ENCODE measurements at places on chromosomes 1 and 21.

GRCh38 chr1:117633068-117633345 lies 27.2 kb downstream of the TENT5C start:
- DNase-seq: no peak

DNA sequence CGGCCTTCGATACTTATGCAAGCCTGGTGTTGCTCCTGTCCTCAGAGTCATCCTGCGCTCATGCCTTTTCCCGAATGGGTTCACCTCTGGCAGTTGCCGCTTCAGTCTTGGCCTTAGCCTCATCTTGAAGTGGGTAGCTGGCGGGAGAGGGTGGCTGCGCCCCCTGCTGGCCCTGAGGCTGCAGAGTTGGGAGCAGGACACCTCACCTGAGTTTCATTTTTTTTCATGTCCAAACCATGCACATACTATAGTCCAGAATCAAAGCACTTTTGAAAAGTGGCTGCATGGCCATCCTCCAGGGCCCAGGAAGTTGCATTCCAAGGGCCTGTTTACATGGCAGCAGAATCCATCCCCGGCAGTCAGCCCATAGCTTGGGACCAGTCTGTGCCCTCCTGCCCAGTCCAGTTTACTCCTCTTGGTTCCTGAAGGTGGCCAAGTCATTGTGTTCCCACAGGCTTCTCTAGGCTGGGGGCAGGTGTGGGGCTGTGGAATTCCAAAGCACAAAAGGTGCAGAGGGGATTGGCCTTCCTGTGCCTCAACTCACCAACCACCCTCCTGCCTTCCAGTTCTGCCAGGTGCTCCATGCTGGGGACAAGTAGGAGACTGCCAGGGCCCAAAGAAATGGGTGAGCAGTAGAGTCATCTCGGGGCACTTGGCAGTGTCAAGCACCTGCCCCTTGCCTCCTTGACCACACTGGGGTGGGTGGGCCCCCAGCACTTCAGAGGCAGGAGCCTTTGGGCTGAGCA lies 44.0 kb downstream of the YARS1 start:
- DNase-seq: peak; percentile 88

- DNase-seq: no peak
Measured at GRCh38 chr1:207088161-207088560, 499 bp upstream of the C4BPB start.

DNA sequence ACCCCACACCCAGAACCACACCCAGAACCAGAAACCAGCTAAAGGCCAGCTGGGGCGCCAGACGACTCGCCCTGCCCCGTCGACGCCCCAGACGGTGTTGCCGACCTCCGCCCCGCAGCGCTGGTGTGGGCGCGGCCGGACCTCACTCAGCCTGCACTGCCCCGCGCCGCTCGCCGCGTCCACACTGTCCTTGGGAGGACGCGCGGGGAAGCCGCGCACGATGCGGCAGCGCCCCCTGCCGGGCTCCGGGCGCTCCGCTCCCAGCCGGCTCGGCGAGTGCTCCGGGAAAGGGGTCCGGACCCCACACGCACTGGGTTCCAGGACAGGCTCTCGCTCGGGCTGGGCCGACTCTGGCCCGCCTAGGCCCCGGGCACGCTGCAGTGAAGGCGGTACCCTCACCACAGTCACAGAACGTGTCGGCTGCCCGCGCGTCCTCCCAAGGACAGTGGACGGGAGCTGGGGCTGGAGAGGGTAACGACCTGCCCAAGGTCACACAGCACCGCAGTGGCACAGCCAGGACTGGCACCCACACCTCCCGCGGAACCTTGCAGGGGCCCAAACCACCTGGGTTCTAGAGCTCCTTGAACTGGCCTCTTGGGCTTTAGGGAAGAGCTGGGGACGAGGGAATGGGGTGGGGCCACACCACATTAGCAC lies 90.2 kb downstream of the DMRTA2 start:
- peak; percentile 86 for DNase-seq

- no peak for DNase-seq
Measured at GRCh38 chr1:165686121-165686970, 12.0 kb downstream of the ALDH9A1 start.

GRCh38 chr1:54302951-54303843 lies 103.0 kb downstream of the SSBP3 start:
- no peak for DNase-seq

DNA sequence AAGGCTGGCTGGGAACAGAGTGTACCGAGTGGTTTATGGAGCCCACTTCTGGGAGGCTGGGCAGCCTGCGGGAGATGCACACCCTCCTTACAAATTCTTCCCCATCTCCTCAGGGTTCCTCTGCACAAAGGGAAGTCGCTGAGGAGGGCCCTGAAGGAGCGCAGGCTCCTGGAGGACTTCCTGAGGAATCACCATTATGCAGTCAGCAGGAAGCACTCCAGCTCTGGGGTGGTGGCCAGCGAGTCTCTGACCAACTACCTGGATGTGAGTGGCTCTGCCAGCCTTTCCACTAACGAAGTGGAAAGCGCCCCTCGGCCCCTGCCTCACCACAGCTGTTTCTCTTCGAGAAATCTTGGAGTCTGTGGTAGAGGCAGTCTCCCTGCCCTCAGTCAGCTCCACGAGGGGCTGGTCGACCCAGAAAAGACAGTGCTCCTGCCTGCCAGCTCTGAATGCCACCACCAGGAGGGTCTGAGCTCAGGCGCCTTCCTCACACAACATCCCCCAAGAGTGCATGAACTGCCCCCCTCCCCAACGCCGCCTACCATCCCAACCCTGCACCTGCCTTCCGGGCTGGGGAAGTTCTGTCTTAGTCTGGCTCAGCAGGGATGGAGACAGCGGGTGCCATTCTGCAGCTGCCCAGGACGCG lies 31.8 kb downstream of the PROK1 start:
- no peak for DNase-seq

GRCh38 chr1:97920276-97920831 lies 480 bp downstream of the DPYD start:
- DNase-seq: no peak

DNA sequence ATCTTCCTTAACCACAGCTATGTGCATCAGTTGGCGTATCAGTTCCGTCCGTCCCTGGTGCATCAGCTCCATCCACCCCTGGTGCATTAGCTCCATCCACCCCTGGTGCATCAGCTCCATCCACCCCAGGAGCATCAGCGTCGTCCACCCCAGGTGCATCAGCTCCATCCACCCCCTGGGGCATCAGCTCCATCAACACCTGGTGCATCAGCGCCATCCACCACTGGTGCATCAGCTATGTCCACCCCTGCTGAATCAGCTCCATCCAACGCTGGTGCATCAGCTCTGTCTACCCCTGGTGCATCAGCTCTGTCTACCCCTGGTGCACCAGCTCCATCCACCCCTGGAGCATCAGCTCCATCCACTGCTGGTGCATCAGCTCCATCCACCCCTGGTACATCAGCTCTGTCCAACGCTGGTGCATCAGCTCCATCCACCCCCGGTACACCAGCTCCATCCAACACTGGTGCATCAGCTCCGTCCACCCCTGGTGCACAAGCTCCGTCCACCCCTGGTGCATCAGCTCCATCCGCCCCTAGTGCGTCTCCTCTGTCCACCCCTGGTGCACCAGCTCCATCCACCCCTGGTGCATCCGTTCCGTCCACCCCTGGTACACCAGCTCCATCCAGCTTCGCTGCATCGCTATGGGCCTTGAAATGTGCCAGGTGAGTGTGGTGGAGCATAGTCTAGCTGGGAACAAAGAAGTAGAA lies 106.6 kb upstream of the ZBTB40 start:
- DNase-seq: no peak

GRCh38 chr21:38322311-38322950 lies 65.6 kb downstream of the KCNJ15 start:
- DNase-seq: peak; percentile 24

- DNase-seq: no peak
Measured at GRCh38 chr1:223621312-223621734, 44.2 kb downstream of the CAPN8 start.

GRCh38 chr1:46528297-46528955 lies 23.0 kb downstream of the KNCN start:
- peak; percentile 65 for DNase-seq

GRCh38 chr1:215957663-215958062 lies 390.6 kb downstream of the KCTD3 start:
- peak; percentile 20 for DNase-seq

- peak; percentile 76 for DNase-seq
Measured at GRCh38 chr1:152189657-152190442, 30.8 kb upstream of the RPTN start.

- DNase-seq: no peak
Measured at GRCh38 chr21:45493401-45494001, 48.7 kb downstream of the SLC19A1 start.

DNA sequence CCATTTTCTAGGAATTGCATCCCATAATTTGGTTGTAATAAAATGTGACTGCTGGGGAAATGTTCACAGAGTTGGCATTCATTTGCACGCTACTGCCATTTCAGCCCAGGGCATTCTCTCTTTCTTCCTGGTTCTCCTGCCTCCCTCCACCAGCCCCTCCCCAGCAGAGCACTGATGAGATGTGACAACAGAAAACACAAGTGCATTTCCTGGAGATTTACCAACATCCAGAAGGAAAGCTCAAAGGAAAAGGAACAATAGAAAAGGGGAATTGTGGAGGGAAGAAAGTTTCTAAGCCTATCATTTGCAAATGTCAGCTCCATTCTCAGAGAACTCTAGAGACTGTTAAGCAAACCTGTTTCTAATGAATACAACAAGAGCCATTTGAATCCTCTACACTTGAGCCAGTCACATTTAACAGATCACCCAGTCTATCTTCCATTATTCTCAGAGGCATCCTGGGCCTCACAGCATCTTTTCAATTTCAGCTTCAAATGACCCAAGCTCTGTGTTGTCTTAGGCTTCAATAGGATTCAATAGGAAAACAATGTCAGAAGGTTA lies 395.6 kb upstream of the PBX1 start:
- no peak for DNase-seq

DNA sequence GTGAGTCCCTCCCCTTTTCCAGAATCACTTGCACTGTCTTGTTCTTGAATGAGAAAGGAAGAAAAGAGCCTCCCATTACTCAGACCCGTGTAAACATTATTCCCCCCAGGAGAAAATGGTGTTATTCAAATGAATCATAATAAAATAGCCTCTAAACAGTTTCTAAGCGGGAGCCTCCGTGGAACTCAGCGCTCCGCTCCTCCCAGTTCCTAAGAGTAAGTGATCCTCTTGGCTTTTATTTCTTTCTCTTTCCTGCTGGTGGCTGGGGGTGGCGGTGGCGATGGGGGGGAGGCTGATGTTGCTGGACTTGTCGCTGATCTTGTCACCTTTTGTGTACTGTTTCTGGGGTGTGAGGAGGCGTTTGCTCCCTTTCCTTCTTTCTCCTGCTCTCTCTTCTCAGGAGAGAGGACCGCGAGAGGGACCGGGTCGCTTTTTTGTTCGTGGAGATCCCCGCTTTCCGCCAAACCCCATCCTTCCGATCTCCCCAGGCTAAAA lies 781 bp downstream of the PROX1 start:
- DNase-seq: peak; percentile 51

GRCh38 chr1:59225594-59226316 lies 71.1 kb upstream of the FGGY start:
- DNase-seq: no peak

DNA sequence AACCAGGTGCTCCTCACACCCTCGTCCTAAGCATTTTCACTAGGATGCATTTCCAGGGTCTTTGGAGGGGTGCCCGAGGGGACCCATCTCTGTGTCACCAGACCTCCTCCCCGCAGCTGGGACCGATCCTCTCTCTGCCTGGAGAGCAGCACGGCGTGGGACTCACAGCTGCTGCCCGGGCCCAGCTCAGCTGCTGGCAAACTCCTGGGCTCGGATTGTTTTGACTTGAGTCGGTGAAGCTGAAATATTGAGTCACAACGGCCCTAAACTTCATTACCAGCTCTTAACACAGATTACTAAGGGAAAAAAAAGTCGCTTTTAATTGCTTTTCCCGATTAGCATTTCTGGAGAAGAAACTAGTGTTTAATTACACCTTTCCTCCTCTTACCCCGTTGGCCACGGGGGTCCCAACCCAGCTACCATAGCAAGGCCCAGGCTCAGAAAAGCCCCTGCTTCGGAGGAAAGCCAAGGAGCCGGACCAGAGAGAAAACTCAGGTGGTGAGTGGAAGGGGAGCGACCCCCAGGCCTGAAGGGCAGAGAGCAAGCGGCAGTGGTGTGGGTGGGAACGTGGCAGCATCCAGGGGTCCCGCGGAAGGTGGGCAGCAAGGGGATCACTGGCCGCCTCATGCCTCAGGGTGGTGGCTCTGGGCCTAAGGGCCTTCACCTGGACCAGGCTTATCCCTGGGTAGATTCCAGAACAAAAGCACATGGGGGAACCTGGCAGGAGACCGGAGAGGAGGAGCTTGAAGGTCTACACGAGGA lies 41.7 kb downstream of the CASZ1 start:
- peak; percentile 80 for DNase-seq

DNA sequence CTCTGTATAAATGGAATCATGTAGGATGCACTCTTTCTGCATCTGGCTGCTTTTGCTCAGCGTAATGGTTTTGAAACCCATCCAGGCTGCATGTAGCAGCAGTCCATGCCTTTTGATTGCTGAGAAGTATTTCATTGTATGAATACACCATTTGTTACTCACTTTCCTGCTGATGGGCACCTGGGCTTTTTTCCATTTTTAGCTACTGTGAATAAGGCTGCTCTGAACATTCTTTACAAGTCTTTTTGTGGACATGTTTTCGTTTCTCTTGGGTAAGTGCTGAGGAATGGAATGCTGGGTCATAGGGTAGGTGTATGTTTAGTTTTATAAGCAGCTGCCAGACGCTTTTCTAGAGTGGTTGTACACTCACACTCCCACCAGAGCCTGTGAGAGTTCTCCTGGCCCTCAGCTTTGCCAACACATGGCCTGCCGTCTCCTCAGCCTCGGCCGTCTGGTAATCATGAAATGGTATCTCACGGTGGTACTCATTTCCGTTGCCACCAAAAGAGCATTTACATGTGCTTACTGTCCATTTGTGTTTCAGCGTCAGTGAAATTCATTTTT lies 22.7 kb downstream of the SLX9 start:
- DNase-seq: peak; percentile 89

DNA sequence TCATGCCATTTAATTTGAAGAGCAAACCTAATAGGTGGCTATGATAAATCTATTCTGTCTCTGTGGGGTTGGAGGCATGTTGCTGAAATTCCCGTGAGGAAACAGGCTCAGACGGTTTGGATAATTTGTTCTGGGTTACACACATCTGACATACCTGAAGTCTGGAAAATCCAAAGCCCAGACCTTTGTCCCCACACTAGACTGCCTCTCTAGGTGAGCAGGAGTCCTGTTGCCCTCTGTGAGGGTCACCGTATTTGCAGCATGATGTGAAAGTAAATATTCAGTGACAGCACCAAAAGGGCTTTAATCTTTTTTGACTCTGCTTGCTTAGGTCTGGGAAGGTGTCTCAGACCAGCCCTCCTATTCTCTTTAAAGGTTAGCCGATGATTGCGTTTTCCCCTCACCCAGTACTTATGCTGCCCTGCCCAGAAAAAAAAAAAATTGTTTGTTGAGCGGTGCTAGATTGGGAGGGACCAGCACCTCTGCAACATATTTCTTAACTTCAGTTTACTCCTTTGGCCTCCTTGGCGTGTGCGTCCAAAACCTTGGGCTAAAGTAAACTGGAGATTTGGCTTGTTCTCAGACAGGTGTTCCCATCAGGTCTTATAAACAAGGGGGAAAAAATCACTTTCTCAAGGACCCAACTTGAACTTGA lies 67.0 kb downstream of the CACHD1 start:
- no peak for DNase-seq
